ENCODE measurements at places on chromosomes 16 and 17. TPM values are rescaled to one million over a fixed set of nuclear protein-coding genes. Genes with fewer than 3 reads are reported as not detected.

- no peak for DNase-seq
- no peak overlapping the region for H3K4me3 ChIP-seq
- H3K27me3 ChIP-seq, result no peaks in the 10 kb centered on the region
- no peak overlapping the region for H3K27ac ChIP-seq
- peaks cover 19% of the 10 kb centered on the region for H3K36me3 ChIP-seq
Measured at GRCh38 chr17:81707725-81708646, 4.1 kb upstream of the SLC25A10 start.

DNA sequence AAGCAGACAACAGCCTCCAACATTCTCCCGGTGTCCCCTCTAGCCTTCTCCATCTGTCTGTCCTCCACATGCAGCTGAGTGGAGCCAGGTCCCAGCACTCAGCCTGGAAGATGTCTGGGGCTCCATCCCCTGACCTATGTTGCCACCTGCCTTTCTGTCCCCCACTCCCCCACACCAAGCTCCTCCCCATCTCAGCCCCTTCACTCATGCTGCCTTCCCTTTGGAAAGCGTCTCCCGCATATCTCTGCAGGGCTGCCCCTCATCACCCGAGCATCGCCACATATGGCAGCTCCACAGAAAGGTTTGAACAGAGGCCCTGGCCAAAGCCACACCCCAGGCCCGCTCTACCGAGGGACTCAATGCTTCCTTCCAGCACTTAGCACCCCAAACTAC is 24.2 kb downstream of the NSMCE1 start:
- H3K27me3 ChIP-seq, result no peaks in the 10 kb centered on the region
- no peak overlapping the region for H3K4me3 ChIP-seq
- no peaks in the 10 kb centered on the region for H3K36me3 ChIP-seq
- DNase-seq, result no peak
- peaks cover 52% of the 10 kb centered on the region for H3K4me1 ChIP-seq

DNA sequence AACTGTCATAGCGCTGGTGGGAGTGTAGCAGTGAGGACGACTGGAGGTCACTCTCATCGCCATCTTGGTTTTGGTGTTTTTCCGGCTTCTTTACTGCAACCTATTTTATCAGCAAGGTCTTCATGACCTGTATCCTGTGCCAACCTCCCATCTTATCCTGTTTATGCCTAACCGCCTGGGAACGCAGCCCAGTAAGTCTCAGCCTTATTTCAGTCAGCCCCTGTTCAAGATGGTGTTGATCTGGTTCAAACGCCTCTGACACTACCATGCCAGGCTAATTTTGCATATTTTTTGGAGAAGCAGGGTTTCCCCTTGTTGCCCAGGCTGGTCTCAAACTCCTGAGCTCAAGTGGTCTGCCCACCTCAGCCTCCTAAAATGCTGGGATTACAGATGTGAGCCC is 179.8 kb upstream of the HSBP1 start:
- no peaks in the 10 kb centered on the region for H3K27me3 ChIP-seq
- H3K36me3 ChIP-seq, result no peaks in the 10 kb centered on the region
- H3K27ac ChIP-seq, result no peak overlapping the region

The COPS3 gene
- total RNA-seq, result 36.6 TPM

GRCh38 chr16:87380881-87381280 is 2.7 kb downstream of the FBXO31 start:
- no peaks in the 10 kb centered on the region for H3K27me3 ChIP-seq
- no peaks in the 10 kb centered on the region for H3K36me3 ChIP-seq
- peak overlapping the region; percentile 65 for H3K27ac ChIP-seq
- no peak for DNase-seq

DNA sequence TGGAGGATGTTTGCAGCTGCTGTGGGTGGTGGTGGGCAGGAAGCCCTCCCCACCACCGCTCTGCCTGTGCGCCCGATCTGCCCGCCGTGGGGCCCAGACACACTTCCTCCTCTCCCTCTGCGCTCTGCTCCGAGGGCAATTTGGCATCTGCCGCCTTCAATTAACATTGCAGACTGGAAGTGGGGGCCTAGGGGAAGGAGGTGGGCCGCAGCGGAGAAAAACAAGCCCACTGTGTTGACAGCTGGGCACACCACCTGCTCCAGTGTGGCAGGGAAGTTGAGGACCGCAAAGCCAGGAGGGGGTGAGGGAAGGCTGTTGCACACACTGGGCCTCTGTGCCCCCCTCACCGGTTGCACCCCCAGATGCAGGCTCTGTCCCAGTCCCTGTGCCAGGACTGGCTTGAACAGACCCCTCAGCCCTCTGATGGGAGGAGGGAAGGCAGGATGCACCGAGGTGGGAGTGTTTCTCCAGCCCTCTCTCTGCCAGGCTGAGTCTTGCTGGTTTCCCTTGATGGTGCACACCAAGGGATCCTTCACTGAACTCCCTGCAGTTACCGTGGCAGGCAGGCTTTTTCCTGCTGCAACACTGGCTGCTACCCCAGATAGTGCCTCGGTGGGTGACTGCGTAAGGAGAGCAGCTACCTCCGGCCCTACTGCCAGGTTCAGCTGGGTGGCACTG is 72.8 kb upstream of the MED9 start:
- H3K4me3 ChIP-seq, result no peak overlapping the region
- no peak for DNase-seq
- no peak overlapping the region for H3K27ac ChIP-seq
- no peaks in the 10 kb centered on the region for H3K36me3 ChIP-seq
- no peaks in the 10 kb centered on the region for H3K4me1 ChIP-seq
- H3K27me3 ChIP-seq, result no peaks in the 10 kb centered on the region

The TAT gene
- total RNA-seq, result 6.7 TPM

DNA sequence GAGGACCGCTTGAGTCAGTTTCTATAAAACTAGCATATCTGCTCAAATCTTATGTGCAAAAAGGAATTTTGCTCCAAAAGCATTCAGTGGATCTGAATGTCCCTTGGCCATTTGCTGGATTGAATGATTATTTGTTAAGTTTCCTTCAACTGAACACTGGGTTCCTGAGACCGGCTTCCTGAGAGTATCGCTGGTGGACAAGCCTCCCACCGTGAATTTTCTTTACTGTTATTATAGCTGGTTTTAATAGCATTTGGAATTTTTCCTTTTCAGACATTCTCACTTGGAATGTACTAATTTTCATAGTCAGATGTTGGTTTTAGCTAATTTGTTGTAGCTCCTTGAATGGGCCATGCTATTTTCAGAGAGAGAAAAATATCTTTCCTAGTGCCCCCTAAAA is 9.8 kb upstream of the MYOCD start:
- H3K36me3 ChIP-seq, result peaks cover 5% of the 10 kb centered on the region
- H3K27ac ChIP-seq, result no peak overlapping the region
- H3K4me3 ChIP-seq, result no peak overlapping the region
- no peaks in the 10 kb centered on the region for H3K27me3 ChIP-seq
- no peak for DNase-seq
- no peaks in the 10 kb centered on the region for H3K4me1 ChIP-seq

DNA sequence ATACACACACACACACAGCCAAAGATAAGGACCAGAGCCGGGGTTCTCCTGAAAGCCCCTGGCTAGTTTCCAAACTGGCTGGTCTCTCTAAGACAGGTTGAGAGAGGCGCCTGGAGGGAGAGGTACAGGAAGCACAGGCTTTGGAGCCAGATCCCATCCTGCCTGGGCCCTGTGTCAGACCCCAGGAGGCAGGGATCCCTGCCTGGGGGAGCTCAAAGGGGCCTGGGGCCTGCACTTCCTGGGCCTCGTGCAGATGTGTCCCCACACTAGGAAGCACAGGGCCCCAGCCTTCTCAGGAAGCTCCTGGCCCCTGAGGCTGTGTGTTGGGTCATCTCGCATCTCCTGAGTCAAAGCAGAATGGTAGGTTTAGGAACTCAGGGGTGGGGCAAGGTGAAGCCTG is 16.0 kb downstream of the SLC5A10 start:
- DNase-seq, result no peak
- no peak overlapping the region for H3K4me3 ChIP-seq
- no peaks in the 10 kb centered on the region for H3K36me3 ChIP-seq
- peaks cover 4% of the 10 kb centered on the region for H3K4me1 ChIP-seq

DNA sequence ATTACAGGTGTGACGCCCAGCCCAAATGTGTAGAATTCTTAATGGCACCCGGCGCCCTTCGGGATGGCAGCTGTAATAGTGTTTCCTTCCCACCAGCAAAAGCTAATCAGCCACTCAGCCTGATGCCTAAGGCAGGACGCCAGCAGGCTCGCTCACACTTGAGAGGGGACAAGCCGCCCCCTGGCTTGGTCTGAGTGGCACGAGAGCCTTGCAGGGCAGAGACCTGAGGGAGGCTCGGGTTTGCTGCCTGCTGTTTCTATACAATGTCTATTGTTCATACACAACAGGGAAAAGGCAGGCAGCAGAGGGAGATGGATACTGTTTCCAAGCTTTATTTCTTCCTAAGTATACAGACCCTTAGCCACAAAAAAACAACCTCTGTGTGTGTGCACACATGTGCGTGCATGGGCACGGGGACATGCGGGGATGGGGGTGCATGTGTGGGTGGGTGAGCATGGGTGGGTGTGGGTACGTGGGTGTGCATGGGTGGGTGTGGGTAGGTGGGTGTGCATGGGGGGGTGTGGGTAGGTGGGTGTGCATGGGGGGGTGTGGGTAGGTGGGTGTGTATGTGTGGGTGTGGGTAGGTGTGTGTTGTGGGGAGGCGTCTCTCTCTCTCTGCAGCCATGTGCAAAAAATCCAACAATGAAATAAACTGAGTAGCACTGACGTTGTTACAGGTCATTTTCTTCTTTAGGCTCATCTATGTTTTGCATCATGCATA is 10.0 kb downstream of the SLC38A8 start:
- H3K27ac ChIP-seq, result no peak overlapping the region
- no peaks in the 10 kb centered on the region for H3K36me3 ChIP-seq
- no peak overlapping the region for H3K4me3 ChIP-seq
- no peaks in the 10 kb centered on the region for H3K4me1 ChIP-seq

- no peaks in the 10 kb centered on the region for H3K4me1 ChIP-seq
- no peak for DNase-seq
- H3K36me3 ChIP-seq, result no peaks in the 10 kb centered on the region
- no peaks in the 10 kb centered on the region for H3K27me3 ChIP-seq
- H3K4me3 ChIP-seq, result no peak overlapping the region
Measured at GRCh38 chr17:27578718-27579085, 52.3 kb upstream of the LGALS9 start.

DNA sequence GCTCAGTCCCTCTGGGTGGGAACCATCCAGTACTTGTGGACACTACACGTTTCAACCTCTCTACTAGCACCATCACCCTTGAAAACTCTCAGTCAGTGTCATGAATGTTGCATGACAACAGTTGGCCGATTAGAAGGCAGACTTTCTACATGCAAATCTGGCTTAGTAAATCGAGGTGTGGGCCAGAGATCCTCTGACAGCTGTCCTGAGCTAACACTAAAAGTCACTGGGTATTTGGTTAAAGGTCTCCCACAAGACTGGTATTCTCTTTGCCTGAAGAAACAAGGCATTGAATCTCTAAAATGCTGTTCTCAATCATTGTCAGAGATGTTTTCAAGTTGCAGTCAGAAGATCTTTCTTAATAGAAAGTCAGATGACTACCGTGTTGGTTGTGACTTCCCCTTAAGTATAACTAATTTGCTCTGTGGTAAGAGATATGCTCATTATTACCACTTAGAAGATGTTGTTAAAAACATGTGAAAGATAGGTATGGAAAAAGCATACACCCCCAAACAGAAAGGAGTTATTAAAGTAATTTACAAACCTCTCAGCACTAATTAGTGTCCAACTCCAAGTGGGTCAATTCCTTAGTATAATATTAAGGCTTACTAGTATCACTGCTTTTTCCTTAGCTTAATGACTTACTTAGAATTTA is 62.3 kb downstream of the WNT3 start:
- H3K4me1 ChIP-seq, result no peaks in the 10 kb centered on the region
- peaks cover 6% of the 10 kb centered on the region for H3K36me3 ChIP-seq
- H3K27ac ChIP-seq, result no peak overlapping the region
- H3K27me3 ChIP-seq, result no peaks in the 10 kb centered on the region

DNA sequence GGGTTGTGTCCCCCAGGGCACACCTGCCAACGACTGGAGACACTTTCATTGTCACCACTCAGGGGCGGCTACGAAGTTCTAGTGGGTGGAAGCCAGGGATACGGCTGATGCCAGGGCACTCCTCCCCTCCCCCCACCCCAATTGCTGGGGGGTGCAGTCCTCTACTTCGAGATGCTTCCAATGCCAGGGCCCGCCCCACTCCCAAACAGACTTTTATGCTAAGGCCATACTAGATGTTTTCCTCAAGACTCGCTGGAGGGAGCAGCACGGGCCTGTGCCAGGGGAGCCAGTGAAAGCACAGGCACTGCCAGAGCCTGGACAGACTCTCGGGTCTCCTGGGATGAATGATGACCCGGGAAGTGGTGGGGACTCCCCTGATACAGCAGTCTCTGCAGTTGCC is 178.0 kb downstream of the CPPED1 start:
- H3K27ac ChIP-seq, result no peak overlapping the region
- no peak for DNase-seq
- no peaks in the 10 kb centered on the region for H3K36me3 ChIP-seq
- H3K4me3 ChIP-seq, result no peak overlapping the region

DNA sequence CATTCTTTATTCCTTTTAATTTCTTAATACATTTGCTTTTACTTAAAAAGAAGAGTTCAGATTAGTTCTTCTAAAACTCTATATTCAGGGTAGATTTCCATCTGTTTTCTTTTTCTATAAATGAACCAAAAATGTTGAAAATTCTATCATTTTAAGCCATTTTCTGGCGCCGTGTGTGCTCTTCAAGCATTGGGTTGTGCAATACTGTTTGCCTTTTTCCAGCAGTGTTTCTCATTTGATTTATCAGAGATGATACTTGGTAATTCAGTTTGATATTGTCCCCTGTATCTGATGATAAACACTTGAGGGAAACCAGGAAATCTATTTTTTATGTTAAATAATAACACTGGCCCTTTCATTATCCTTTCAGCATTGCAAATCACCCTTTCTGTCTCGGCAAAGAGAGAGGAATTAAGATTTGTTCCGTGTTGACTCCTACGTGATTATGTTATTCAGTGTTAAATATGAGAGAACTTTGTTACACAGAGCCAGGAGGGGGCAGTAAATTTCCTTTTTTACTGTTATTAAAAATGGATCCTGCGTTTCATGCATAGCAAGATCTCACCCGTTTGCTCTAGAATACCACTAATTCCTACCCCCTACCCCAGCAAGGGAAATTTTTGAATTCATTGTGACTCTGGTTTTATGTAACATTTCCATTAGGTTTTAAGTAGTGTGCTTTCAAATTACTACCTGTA is 606.9 kb upstream of the RBFOX1 start:
- no peak for DNase-seq
- H3K36me3 ChIP-seq, result no peaks in the 10 kb centered on the region
- no peak overlapping the region for H3K4me3 ChIP-seq
- no peaks in the 10 kb centered on the region for H3K4me1 ChIP-seq
